Psoas muscle (tissue), 8 donors: ENCODE measurements at places on chromosomes 13 and 19. TPM values are rescaled to one million over a fixed set of nuclear protein-coding genes. Genes with fewer than 3 reads are reported as not detected.

Gene F7
- not detected for polyA plus RNA-seq

DNA sequence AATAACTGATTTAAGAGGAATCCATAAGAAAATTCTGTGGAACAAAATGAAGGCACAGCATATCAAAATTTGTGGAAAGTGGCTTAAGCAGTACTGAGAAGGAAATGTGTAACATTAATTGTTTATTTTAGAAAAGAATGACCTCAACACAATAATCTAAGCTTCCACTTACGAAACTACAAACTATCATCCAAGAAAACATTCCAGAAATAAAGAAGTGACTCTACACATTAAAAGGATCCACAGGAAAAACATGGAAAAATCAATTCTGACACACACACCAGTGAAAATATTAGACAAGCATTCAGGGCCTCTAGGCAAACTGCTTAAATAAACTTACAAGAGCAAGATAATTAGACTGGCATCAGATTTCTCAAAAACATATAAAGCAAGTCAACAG lies 14.0 kb downstream of the EXOSC8 start:
- DNase-seq, result no peak

- no peak for DNase-seq
These were observed 47.1 kb downstream of the COL4A2 start for GRCh38 chr13:110354123-110354627.

DNA sequence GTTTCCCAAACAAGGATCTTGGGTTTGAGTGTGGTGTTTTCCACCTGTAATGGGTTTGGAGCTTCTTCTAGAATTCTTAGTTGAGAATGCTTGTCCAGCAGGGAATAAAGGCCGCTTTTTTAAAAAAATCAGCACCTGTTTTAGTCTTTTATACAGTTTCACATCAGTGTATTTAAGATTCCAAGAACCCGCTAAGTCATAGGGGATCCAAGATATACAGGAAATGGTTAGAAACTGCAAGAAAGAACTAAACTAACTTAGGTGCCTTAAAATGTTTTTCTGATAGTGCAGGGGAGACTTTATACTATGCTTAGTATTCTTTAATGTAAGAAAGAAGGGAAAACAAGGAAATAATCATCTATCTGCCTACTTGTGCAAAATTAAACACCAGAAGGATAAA lies 74.7 kb downstream of the C13orf42 start:
- DNase-seq, result no peak

DNA sequence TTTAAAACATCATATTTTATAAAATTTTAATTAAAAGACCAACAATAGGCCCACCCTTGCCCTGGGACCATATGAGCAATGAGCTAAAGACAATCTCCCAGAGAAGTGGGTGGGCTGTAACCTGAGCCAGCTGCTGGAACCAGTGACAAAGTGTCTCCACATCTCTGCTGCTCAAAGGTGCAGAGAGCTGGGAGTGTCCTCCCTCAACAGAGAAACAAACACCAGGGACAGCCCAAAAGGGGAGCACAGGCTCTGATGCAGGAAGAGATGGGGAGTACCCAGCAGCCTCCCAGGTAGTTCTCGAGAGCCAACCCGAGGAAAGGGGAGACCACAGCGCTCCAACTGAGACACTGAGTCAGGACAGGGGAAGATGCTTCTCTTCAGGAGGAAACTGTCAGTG lies 39.1 kb downstream of the DOCK9 start:
- DNase-seq, result no peak

- DNase-seq, result no peak
These were observed 80.8 kb downstream of the SHISA2 start for GRCh38 chr13:25971047-25971446.

- no peak for DNase-seq
These were observed 4.9 kb downstream of the CELF5 start for GRCh38 chr19:3229346-3229743.

DNA sequence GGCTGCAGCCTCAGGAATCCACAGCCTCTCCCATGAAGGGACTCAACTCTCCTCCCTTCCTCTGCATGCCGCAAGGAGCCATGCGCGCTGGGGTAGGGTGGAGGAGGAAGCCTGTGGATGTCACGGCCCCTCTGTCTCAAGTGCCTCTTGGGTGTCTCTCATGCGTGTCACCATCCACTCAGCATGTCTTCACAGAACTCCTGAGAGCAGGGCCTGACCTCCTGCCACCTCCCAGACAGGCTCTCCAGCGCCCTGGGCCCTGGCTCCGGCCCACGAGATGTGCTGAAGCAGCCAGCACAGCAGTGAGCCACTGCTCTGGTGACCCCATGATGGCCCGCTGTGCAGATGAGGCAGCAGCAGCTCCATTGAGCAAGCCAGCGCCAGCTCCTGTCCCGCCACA lies 25.9 kb upstream of the SPACA7 start:
- no peak for DNase-seq
